ENCODE measurements at places on chromosomes 2 and 18.

GRCh38 chr2:179031731-179032408, 18.1 kb downstream of the CCDC141 start:
- DNase-seq = no peak

- no peak for DNase-seq
Observed at GRCh38 chr2:207409517-207409916, 120.2 kb upstream of the CREB1 start.

GRCh38 chr2:20168727-20169696, 55.9 kb downstream of the SDC1 start:
- no peak for DNase-seq

DNA sequence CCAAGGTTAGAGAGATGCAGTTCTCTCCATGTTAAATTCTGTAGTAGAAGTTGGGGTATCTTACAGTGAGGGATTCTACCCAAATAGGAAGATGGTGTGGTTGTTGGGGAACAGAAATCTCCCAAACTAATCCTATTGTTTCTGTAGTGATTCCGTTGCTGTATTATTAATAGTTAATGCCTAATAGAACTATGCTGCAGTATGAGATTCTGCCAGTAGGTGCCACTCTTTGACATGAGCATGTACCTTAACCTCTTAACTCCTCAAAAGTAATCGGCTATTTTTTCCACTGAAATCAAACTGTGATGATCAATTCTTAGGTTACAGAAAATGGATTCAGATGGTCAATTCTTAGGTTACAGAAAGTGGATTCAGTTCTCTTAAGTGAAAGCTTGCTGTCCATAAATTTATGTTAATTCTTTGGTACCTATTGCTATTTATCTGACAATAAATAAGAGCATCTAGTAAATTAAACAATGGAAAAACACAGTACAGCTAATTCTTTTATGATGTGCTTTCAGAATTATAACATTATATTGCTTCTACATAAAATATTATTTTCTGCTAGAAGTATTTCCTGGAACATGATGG, 97.9 kb upstream of the DLX2 start:
- no peak for DNase-seq

DNA sequence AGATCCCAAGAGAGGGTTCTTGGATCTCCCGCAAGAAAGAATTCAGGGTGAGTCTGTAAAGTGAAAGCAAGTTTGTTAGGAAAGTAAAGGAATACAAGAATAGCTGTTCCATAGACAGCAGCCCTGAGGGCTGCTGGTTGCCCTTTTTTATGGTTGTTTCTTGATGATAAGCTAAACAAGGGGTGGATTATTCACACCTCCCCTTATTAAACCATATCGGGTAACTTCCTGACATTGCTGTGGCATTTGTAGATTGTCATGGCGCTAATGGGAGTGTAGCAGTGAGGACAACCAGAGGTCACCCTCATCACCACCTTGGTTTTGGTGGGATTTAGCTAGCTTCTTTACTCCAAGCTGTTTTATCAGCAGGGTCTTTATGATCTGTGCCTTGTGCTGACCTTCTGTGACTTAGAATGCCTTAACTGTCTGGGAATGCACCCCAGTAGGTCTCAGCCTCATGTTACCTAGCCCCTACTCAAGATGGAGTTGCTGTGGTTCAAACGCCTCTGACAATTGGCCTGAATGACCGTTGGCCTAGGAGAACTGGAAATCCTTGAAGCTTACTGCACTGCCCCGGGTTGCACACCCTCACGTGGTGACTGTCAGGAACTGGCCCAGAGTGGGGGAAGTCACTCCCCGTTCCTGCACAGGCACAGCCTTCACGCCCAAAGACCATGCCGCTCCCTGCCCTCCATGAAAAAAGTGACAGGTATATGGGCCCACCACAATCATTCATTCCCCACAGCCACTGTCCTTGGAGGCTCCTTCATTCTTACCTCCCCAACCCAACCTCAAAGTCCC, 136.9 kb downstream of the SEPTIN10 start:
- no peak for DNase-seq

DNA sequence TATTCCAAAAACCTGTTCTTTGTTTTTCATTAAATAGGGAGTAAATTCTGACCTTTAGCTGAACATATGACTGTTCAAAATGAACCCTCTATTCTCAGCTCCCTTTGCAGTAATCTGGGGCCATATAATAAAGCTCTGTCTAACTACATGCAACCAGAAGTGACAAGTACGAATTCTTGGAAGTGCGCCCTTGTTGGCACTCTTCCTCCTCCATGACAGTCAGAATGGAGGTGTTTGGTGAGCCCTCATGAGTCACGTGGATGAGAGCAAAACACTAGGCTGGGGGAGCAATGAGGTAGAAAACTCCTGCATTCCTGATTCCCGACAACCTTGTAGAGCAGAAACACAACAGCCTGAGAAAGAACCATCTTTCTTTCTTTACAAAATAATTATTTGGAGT, 552.9 kb downstream of the FBXO15 start:
- DNase-seq = no peak

DNA sequence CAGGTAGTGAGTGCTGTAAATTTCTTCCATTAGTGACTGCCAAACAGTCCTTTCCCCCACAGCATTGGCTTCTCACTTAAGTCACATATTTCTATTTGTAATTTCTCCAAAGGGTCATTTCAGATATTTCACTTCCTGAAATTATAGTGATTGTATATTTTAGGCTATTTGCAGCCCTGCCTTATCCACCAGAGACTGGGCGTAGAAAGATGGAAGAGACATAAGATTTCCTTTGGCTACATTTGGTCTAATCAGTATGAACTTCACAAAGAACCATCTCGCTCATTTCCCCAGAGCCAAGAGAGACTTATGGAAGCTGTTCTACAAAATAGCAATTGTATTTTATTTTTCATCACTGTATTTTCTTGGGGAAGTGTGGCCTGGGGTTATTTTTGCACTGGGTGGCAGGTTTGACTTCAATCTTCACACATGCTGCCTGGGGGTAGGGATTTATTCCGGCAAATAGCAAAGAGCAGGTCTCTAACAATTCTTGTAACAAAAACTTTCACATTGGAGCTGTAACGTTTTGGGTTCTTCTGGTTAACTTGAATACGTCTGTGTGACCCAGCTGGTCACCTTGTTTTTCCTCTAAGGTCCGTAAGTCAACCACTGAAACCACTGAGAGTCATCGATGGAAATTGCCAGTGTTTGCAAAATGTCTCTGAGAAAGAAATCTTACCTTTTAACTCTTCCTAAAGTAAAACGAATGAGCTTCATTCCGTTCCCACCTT, 170.6 kb upstream of the SERPINE2 start:
- no peak for DNase-seq

All from bone marrow (tissue), 2 donors.